ENCODE measurements at places on chromosomes 6 and 20.

DNA sequence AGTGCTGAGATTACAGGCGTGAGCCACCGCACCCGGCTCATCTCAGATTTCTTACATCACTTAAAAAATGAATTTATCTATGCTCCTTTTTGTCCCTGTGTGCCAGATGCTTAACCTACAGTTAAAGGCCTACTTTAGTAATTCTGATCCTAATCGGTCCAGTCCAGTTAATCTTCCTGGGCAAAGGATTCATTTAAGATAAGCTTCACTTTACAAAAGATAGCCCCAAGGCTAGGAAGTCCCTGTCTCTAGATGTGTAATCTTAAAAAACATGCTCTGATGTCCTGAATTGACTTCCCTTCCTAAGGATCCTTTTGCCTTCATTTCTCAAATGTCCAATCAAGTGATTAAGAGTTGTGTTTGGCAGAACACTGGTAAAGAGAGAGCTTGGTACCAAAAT lies 68.4 kb upstream of the IPCEF1 start:
- DNase-seq: no peak

DNA sequence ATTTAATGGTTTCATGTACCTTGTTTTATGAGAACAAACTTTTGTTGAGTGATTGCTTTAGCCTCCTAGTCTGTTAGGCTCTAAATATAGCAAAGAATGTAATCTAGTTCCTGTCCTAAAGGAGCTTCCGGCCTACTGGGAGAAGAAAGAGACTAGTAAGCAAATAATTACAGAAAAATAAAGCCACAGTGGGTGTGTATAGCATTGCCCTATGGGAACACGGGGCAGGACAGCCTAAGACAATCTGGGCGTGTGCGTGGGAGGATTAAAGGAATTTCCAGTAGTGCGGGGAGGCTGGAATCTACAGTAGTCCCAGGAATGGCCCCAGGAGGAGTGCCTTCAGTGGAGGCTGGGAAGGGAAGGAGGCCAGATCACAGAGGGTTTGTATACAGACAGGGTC lies 98.1 kb upstream of the AKAP12 start:
- DNase-seq: no peak

- no peak for DNase-seq
These were observed 47.1 kb downstream of the DST start for GRCh38 chr6:56595490-56596122.

GRCh38 chr6:40586369-40587201 lies 579 bp downstream of the LRFN2 start:
- no peak for DNase-seq

GRCh38 chr20:16479666-16480065 lies 93.6 kb downstream of the KIF16B start:
- no peak for DNase-seq

DNA sequence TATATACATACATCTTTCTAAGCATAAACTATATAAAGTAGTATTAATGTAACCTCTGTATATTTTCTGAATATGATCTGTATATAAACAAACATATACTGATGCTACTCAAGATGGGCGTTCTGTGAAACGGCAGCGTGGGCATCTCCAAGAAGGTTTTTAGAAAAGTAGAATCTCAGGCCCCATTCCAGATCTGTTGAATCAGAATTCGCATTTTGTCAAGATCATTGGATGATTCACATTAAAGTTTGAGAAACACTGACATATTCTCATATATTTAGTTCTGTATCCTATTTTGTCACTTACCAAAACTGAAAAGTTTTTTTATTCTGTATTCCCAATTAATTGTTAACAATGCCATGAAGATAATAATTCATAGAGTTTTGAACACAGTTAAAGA lies 5.5 kb downstream of the C6orf141 start:
- no peak for DNase-seq

DNA sequence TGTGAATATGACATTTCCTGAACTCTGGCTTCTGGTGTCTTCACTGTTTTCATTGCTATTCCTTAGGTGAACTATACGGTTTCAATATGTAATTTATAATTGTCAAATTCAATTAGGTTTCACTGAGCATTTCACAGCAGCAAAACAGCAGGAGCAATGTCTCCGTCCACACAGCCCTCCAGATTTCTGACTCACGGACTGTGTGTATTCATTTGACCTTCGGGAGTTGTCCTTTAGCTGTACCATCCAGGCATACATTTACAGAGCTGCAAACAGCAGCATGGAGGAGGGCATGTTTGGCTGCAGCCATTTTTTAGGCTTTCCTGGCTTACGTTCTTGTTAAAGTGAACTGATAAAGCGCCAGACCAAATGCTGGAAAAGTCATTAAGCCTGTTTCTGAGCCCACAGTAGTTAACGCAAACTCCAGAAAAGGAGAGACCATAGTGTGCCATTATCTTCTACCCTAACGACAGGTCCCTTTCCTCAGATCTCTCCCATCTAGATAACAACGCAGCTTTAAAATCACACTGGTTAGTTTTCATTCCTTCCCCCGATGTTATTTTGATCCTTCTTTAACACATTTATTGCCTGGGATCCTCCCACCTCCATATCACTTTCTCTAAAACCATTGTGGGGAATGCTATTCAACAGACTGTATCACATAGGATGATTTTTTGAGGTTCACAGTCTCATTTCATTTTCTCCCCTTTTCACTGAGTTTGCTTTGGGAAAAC lies 18.3 kb downstream of the FOXC1 start:
- DNase-seq: no peak

GRCh38 chr6:83707829-83708545 lies 914 bp downstream of the SNAP91 start:
- no peak for DNase-seq

GRCh38 chr6:155273431-155273830 lies 9.6 kb downstream of the CLDN20 start:
- no peak for DNase-seq
